Hematopoietic multipotent progenitor cell (in vitro differentiated cells): ENCODE measurements at places on chromosomes 12 and 14. TPM values are rescaled to one million over a fixed set of nuclear protein-coding genes. Genes with fewer than 3 reads are reported as not detected.
A peak's percentile ranks its signal among the peaks of the same experiment; 100 is the strongest.

The AMDHD1 gene
- 0.81 TPM for total RNA-seq

The CYP27B1 gene
- total RNA-seq: 3.2 TPM

The P2RX2 gene
- not detected for total RNA-seq

The FGD4 gene
- total RNA-seq: 3.2 TPM

- peak; percentile 46 for DNase-seq
Observed at GRCh38 chr12:91811481-91812287, 334.0 kb downstream of the BTG1 start.

DNA sequence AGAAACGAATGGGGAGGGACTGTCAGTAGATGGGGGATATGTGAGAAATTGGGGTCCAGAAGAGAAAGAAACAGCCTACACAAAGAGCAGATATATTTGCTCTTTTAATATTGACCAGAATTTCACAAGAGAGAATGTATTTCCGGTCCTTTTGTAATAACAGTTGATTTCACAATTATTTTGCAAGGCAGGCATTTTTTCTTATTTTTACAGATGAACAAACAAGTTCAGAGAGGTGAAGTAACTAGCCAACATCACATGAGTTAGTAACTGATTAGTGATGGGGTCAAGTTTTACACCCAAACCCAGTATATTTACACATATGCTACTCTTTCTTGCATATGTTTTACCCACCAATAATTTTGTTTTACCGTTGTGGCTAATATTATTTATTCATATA lies 188.2 kb downstream of the NAV3 start:
- no peak for DNase-seq

DNA sequence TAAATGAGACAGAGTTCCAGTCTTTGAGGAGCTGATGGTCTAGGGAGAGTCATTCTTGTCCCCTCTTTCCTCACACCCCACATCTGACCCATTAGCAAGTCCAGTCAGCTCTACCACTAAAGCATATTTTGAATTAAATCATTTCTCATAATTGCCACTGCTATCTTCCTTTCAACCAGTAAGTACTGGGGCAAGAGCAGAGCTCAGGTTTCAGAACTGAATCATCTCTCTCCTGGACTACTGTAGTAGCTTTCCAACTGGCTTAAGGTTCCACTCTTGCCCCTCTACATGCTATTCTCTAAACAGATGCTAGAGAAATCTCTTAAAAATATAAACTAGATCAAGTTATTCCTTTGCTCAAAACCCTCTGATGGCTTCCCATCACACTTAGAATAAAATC lies 218.3 kb downstream of the TTC6 start:
- DNase-seq: no peak

DNA sequence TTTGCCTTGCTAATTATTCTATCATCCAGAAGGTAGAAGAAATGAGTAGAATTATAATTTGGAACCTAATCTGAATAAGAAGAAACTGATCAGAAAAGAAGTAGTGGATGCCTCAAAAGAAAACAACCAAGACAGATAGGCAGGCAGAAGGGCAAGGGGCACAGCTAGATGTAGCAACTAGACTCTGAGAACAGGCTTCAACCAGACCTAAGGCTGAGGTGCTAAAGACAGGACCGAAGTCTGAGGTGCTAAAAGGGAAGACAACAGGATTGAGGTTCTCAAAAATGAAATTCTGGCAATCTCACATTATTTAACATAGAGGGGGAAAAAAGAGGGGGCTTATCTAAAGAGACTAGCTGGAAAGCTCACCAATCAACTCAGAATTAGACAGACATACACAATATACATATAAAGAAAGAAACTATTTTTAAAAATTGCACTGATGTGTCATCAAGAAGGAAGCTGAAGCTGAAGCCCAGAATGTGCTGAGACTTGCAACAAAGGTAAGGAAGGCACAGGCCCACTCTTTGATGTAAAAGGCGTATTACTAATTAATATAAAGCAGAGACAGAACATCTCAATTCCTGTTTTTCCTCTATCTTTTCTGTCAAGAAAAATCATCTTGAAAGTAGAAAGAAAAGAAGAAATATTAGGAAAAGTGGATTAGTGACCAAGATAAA lies 43.8 kb upstream of the CSRNP2 start:
- no peak for DNase-seq

DNA sequence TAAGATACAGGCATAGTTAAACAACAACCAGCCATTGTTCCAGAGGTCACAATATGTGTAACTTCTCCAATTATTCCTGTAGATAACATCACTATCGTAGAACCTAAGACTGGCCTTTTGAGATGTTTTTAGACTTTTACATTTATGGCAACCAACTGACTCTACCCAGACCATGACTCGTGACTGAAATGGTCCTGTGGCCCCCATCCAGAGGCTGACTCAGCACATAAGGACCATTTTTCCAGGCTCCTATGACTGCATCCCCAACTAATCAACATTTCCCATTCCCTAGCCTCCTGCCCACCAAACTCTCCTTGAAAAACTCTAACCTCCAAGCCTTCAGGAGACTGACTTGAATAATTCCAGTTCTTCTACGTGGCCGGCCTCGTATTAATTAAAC lies 52.6 kb upstream of the NID2 start:
- no peak for DNase-seq

DNA sequence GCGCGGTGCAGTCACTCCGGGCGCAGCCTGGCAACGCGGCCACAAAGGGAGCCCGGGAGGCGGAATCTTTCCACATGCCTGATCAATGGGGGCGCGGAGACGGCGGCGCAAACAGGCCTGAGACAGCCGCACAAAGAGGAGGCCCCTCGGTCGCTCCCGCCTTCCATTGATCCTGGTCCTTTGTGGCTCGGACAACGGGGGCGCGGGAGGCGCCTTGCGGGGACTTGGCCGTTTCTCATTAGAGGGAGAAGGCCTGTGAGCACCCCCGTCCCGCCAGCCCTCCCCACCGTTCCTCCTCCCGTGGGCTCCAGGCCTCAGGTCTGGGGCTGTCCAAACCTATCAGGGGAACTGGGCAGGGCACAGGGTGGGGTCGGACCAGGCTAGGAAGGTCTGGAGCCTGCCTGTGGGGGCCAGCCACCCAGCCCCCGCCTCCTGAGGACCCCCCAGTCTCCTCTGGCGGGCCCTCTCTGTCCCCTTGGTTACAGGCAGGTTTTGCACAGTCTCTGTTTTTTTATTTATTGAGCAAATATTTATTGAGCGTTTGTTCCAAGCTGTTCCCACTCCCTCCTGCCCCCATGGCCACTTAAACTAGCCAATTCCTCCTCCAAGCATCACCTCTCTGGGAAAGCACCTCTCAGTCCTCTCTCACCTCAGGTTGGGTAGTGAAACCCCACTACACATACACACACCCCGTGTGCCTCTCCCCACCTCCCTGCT lies 29.0 kb upstream of the MSI1 start:
- DNase-seq: no peak
